Inflammatory macrophage treated with lipopolysaccharide for 4 hours (primary cell): ENCODE measurements at places on chromosomes 3 and 15.
A peak's percentile ranks its signal among the peaks of the same experiment; 100 is the strongest.

DNA sequence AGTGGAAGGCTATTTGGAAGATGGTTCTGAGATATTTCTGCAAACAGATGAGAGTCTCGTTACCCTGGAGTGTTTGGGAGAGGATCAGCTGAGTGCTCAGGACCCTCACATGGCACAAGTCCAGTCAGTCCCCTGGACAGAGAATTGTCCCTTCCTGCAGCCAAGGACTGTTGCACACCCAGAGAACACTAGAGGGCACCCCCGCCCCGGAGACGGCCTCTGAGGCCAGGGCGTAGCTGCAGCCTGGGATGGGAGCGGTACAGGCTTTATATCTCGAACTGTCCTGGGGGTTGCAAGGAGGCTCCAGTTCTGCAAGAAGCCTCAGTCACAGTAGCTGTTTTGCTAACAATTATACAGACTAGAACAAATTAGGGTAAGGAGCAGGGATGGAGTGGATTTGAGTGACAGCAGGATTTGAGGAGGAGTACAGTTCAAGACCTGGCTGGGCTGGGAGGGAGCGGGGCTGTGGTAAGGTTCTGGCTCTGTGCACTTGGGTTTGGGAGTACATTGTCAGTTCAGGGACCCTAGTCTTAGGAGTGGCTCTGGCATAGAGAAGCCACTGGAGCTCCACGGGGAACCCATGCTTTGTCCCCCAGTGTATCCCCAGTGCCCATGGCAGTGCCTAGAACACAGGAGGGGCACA is 67.6 kb upstream of the HACD2 start:
- peak; percentile 66 for DNase-seq

DNA sequence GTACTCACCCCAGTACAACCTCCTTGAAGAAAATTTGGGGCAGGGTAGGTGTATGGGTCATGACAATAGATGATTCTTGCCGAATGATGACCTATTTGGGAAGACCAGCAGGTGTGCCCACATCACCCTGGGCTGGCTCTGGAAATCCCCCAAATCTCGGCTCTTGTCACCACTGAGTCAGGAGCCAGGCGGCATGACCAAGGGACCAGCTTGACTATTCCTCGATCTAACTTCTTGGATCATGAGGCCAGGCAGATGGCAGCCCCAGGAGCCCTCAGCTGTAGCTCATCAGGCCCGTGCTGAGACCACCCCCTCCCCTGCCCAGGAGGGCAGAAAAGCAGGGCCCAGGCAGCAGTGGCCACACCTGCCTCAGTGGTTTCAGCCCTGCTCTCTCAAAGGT is 9.2 kb upstream of the MUC4 start:
- no peak for DNase-seq

DNA sequence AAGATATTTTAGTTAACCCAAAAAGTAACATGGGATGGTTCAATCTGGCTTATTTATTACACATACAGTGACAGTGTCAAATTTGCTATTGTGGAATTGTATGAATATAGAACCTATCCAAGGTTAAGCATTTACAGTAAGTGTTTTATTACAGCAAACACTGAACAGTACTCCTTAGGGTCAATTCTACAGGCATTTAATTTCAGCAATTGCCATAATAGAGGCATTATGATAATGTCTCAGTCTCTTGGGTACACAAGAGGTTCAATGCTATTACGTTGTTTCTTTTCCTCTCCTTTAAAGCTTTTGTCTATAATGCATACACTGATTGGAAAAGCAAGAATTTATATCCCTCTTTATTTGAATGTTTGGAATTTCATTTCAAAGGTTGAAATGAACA is 275.7 kb upstream of the NAALADL2 start:
- DNase-seq, result no peak

- peak; percentile 51 for DNase-seq
These were observed 117.5 kb downstream of the EDEM1 start for GRCh38 chr3:5304789-5305683.

- DNase-seq, result no peak
These were observed 6.7 kb upstream of the SUCLG2 start for GRCh38 chr3:67661089-67661488.

DNA sequence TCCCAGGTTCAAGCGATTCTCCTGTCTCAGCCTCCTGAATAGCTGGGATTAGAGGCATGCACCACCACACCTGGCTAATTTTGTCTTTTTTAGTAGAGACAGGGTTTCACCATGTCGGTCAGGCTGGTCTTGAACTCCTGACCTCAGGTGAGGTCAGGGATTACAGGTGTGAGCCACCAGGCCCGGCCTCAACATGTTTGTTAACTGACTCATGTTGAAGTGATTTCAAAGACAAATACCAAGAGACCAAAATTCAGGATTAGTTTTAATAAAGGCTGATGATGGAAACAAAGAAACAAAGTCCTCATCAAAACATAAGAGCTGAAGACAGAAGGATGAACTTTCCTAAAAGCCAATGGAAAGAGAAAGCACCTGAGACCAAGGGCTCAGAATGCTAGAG is 36.5 kb downstream of the SLC12A6 start:
- no peak for DNase-seq

DNA sequence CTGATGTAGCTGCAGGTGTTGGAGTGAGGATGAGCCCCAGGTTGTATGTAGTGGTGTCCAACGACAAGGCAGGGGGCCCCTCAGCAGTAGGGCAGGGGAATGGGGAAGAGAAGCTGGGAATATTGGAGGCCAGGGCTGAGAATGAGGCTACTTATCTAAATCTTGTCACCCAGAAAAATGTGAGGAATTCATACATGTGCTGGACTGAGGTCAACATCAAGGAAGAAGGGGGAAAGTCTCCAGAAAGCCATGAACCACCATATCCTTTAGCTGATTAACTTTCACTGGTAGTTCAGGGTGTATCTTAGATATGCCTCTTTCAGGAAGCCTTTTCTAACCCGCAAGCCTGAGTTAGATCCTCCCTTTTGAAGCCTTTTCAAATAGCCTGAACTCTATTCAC is 22.6 kb upstream of the FSTL1 start:
- DNase-seq, result no peak

DNA sequence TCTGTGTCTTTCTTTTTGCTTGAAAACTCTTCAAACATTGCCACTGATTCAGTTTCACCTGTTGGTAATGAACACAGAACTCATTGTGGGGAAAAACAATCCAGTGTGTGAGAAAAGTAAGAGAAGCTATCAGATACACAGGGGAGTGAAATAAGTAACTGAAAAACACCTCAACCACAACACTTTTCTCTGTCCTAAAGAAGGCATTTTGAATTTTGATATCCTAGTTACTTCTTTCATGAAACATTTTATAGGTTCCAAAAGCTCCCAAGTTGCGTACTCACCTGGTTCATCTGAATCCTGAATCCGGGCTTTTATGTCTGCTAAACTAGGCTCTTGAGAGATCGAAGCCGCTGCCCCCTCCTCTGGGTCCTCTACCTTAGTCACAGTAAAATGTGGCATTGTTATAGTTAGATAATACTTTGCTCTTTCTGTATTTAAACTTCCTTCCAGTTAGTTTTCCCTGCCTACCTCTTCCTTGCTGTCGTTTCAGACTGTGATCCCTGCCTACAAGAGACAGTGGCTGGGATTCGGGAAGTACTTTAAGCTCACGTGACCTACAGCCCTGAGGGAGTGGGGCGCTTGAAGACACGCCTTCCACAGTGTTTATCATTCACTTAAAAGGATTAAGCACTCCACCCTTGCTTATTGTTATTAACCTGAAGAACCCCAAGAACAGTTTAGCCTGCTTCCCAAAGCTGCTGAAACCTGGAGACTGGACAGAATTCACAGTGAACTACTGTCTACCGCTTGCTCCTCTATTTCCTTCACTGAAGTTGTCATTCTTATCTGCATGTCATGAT is 19.1 kb downstream of the SLC12A6 start:
- peak; percentile 71 for DNase-seq

GRCh38 chr3:10594915-10595314 is 89.5 kb upstream of the ATP2B2 start:
- DNase-seq, result peak; percentile 28

DNA sequence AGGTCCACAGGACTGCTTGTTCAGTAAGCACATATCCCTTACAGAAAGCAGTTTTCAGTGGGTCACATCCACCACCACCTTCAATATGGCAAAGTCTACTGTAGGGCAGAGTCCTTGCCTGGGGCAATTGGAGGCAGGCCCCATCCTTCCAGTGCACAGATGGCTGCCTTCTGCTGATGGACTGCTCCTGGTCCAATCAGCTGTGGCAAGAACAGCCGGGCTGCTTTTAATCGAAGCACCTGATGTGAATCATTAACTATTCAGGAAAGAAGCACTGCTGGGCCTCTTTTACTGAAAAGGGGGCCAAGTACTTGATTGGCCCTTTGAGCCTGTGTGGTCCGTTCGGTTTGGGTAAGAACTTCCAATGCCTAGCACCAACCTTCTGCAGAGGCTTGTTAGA is 24.4 kb downstream of the LARS2 start:
- no peak for DNase-seq

- no peak for DNase-seq
These were observed 1174.7 kb downstream of the ZPLD1 start for GRCh38 chr3:103609472-103609871.
